ENCODE measurements at places on chromosomes 16 and 17. TPM values are rescaled to one million over a fixed set of nuclear protein-coding genes. Genes with fewer than 3 reads are reported as not detected.

The KCNG4 gene
- total RNA-seq = not detected

The GNAO1 gene
- 5.7 TPM for total RNA-seq

The MPHOSPH6 gene
- 6.1 TPM for total RNA-seq

The IRF8 gene
- total RNA-seq = 35.6 TPM

The KRTAP4-4 gene
- not detected for total RNA-seq

The RNU2-1 gene
- not detected for total RNA-seq

The AANAT gene
- not detected for total RNA-seq

DNA sequence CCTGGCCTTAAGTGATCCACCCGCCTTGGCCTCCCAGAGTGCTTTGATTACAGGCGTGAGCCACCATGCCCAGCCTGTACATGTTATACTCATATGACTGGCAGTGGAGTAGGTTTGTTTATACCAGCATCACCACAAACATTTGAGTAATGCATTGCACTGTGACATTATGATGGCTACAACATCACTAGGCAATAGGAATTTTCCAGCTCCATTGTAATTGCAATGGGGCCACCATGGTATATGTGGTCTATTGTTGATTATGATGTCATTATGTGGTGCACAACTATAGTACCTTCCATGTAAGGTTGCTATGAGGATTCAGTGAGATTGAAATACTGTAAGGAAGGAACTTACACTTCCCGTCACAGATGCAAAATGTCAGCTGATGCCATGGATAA lies 168.9 kb downstream of the COPRS start:
- no peaks in the 10 kb centered on the region for H3K27me3 ChIP-seq
- DNase-seq = no peak
- peaks cover 41% of the 10 kb centered on the region for H3K4me1 ChIP-seq
- H3K27ac ChIP-seq = no peak overlapping the region
- H3K36me3 ChIP-seq = no peaks in the 10 kb centered on the region

GRCh38 chr17:39598047-39598481 lies 9.7 kb downstream of the NEUROD2 start:
- H3K27me3 ChIP-seq = peaks cover 100% of the 10 kb centered on the region
- DNase-seq = peak; percentile 45
- no peaks in the 10 kb centered on the region for H3K36me3 ChIP-seq
- peaks cover 11% of the 10 kb centered on the region for H3K4me1 ChIP-seq
- no peak overlapping the region for H3K4me3 ChIP-seq

DNA sequence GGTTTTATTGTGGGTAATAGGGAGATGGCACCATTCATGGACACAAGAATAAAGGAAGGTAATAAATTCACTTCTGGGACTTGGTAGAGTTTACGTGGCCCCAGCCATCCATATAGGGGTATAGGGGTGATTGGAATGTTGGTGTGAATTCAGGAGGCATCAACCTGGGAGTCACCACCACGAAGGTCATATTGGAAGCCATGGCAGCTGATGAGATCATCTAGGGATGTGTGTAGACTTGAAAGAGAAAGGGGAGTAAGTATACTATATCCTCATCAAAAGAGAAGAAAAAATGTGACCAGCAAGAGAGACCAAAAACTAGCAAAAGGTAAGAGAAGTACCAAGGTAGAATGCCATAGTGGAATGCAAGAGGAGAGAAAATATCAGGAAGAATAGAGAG lies 26.6 kb upstream of the GINS3 start:
- no peak overlapping the region for H3K27ac ChIP-seq
- no peaks in the 10 kb centered on the region for H3K36me3 ChIP-seq
- no peak overlapping the region for H3K4me3 ChIP-seq
- H3K27me3 ChIP-seq = peaks cover 15% of the 10 kb centered on the region
- DNase-seq = no peak

DNA sequence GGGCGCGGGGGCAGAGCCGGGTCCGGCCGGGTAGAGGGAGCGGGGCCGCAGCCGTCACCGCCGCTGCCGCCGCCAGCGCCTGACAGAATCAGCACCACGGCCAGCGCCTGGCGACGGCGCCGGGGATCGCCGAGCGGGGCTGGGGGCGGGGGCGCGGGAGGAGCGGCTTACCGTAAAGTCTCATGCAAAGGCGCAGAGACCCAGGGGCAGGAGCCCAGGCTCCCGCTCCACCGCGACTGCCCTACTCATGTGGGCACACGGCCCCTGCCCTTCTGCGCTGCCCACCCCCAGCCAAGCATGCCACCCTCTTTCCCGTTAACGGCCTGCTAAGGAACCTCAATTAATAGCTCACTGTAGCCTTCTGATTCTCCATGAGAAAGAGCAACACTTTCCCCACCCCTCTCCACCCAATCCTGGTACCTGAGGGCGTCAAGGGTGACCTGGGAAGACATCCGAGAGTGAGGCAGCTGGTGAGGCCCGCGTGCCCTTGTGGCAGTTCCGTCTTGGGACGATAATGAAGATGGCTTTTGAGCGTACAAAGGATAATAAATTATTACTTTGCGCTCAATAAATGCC lies at the start of gene SEZ6:
Gene SEZ6, minus strand, starts transcription at position 98 of the 576 bp plus-strand sequence. CDS start 164 bp downstream, outside the sequence.
- no peaks in the 10 kb centered on the region for H3K36me3 ChIP-seq
- H3K27ac ChIP-seq = no peak within 1 kb of the TSS
- H3K4me3 ChIP-seq = peak within 1 kb of the TSS; percentile 27
- H3K4me1 ChIP-seq = peaks cover 11% of the 10 kb centered on the region

GRCh38 chr16:11395008-11395948 lies 50.0 kb downstream of the RMI2 start:
- no peaks in the 10 kb centered on the region for H3K27me3 ChIP-seq
- H3K4me1 ChIP-seq = peaks cover 5% of the 10 kb centered on the region
- H3K27ac ChIP-seq = no peak overlapping the region

- H3K27me3 ChIP-seq = peaks cover 74% of the 10 kb centered on the region
- no peak for DNase-seq
- no peaks in the 10 kb centered on the region for H3K36me3 ChIP-seq
- no peak overlapping the region for H3K27ac ChIP-seq
- no peaks in the 10 kb centered on the region for H3K4me1 ChIP-seq
Measured at GRCh38 chr17:36879027-36879426, 58.2 kb upstream of the LHX1 start.

- H3K4me1 ChIP-seq = no peaks in the 10 kb centered on the region
- H3K4me3 ChIP-seq = no peak overlapping the region
- no peaks in the 10 kb centered on the region for H3K27me3 ChIP-seq
Measured at GRCh38 chr17:66920435-66920834, 44.1 kb upstream of the CACNG4 start.

DNA sequence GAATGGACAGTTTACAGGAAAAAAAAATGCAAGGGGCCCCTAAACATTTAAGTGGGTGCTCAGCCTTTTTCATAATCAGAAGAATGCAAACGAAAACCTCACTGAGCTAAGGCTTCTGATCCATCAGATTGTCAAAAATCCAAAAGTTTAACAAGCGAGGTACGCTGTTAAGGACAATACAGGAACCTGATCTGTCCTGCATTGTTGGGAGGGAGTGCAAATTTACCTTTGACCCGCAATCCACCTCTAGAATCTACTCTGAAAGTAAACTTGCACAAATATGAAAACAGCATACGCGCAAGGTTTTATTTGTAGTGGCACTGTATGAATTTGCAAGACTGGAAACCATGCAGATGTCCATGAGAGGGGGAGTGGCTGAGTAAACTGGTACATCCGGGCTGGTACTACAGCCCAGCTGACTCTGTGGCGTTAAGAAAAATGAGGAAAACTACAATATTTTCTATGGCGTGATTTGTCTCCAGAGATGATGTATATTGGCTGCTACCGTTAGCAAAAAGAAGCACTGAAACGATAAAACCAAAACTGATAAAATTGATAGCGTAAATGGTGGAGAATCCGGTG lies 28.8 kb upstream of the ST6GALNAC1 start:
- H3K4me1 ChIP-seq = peaks cover 39% of the 10 kb centered on the region
- peak overlapping the region; percentile 91 for H3K27ac ChIP-seq
- peak overlapping the region; percentile 57 for H3K4me3 ChIP-seq

GRCh38 chr17:77667478-77667877 lies 291.0 kb upstream of the TNRC6C start:
- DNase-seq = no peak
- no peaks in the 10 kb centered on the region for H3K36me3 ChIP-seq
- peaks cover 4% of the 10 kb centered on the region for H3K27me3 ChIP-seq

GRCh38 chr16:50276801-50277555 lies 10.6 kb downstream of the ADCY7 start:
- no peak overlapping the region for H3K4me3 ChIP-seq
- H3K27ac ChIP-seq = no peak overlapping the region
- no peaks in the 10 kb centered on the region for H3K27me3 ChIP-seq
- DNase-seq = peak; percentile 2

DNA sequence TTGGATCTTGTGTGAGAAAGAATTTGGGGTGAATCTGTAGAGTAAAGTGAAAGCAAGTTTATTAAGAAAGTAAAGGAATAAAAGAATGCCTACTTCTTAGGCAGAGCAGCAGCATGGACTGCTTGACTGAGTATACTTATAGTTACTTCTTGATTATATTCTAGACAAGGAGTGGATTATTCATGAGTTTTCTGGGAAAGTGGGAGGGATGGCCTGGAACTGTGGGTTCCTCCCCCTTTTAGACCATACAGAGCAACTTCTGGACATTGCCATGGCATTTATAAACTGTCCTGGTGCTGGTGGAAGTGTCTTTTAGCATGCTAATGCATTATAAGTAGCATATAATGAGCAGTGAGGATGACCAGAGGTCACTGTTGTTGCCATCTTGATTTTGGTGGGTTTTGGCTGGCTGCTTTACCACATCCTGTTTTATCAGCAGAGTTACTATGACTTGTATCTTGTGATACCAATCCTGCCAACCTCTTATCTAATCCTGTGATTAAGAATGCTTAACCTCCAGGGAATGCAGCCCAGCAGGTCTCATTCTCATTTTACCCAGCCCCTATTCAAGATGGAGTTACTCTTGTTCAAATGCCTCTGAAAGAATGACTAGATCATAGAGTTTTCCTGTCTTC lies 58.7 kb downstream of the HSD17B2 start:
- DNase-seq = no peak
- H3K4me1 ChIP-seq = no peaks in the 10 kb centered on the region
- H3K27me3 ChIP-seq = no peaks in the 10 kb centered on the region
- no peak overlapping the region for H3K27ac ChIP-seq

DNA sequence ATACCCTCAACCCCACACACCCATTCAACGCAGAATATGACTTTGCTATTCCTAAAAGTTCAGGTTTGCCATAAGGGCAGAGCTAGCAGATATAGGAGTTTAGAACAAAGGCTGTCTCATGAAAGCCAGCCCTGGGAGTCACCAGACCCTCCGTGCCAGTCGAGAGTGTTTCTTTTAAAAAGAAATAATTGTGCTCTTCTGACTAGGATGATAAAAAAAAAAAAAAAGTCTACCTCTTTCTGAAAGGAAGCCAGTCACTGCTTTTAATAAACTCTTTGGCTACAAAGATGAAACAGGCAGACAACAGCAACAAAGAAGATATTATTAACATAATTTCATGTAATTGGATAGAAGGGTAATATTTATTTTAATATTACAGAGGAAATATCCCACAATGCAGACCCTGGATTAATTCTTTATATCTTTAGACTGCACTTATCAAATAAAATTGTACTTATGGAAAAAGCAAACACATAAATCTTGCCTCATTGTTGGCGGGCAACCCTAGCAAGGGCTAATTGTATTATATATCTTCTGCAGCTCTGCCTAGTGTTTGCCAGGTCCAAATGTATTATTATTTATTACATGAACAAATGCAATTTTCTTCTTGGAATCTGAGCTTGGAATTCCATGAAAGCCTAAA lies 277.5 kb upstream of the DYNLRB2 start:
- H3K4me1 ChIP-seq = no peaks in the 10 kb centered on the region
- no peak for DNase-seq
- no peaks in the 10 kb centered on the region for H3K36me3 ChIP-seq
- H3K4me3 ChIP-seq = no peak overlapping the region
- H3K27ac ChIP-seq = no peak overlapping the region

DNA sequence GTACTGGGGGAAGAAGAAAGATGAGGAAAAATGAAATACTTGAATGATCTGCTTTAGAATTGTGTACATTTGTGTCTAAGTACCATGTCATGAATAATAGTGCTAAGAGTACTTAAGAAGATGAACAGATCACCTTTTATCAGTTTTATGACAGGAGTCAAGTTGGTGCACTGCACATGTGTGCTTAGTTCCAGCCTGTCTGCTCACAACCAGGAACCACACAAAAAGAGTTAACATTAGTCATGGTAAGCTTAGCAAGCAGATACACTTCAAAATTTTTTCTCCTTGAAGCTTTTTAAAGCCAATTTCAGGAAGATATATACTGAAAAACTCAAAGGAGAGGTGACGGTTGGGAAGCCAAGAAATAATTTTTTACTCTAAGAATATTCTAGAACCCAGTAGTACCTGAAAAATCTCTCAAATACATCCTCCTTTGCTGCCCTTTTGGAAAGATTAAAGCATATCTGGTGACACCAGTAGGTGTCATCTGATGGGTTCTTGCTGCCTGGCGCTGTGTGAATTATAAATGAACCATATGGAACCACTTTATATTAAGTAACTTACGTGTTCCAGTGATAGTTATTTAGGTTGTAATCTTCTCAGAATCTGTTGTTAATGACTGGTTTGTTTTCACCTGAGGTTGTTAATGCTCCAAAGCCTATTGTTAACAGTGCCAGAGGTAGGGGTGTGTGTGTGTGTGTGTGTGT lies 93.4 kb downstream of the MSI2 start:
- no peaks in the 10 kb centered on the region for H3K27me3 ChIP-seq
- no peak overlapping the region for H3K4me3 ChIP-seq
- H3K27ac ChIP-seq = no peak overlapping the region
- peaks cover 13% of the 10 kb centered on the region for H3K36me3 ChIP-seq
- no peak for DNase-seq

DNA sequence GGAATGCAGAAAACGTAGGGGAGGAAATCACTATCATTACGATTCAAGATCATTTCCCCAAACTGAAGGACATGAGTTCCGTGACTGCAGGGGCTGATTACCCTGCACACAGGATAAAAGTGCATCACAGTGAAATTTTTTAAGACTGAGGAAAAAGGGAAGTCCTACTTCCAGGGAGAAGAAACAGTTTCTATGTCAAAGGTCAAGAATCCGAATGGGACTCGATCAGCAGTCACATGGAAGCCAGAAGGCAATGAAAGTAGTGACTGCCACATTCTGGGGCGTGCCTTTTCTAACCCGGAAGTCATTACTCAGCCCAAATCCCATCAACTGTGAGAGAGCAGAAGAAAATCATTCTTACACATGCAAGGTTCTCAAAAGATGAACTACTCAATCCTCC lies 12.1 kb downstream of the ZZEF1 start:
- no peak for DNase-seq
- no peak overlapping the region for H3K27ac ChIP-seq
- H3K4me3 ChIP-seq = no peak overlapping the region
- no peaks in the 10 kb centered on the region for H3K36me3 ChIP-seq
- H3K27me3 ChIP-seq = no peaks in the 10 kb centered on the region
- H3K4me1 ChIP-seq = no peaks in the 10 kb centered on the region

DNA sequence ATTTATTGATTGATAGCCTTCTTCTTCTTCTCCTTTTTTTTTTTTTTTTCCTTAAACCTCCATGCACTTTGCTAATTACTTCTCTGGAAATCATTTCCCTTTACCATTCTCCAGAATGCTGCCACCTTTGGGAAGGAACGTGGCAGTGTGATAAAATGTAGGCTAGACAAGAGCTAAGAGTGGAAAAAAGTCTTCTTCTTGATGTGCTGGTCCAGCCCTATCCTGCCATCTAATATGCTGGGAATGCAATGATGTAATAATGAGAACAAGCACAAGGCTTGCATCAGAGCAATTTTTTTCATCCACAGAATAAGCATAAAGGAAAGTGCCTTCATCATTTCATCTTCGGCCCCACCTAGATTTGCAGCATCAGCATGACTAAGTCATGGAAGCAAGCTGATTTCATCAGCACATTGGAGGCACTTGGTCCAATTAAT lies 128.7 kb upstream of the ZFHX3 start:
- H3K27ac ChIP-seq = no peak overlapping the region
- DNase-seq = peak; percentile 45
- H3K4me1 ChIP-seq = peaks cover 30% of the 10 kb centered on the region
- H3K36me3 ChIP-seq = no peaks in the 10 kb centered on the region

- no peak overlapping the region for H3K4me3 ChIP-seq
- H3K27ac ChIP-seq = no peak overlapping the region
- H3K27me3 ChIP-seq = no peaks in the 10 kb centered on the region
- DNase-seq = no peak
- H3K36me3 ChIP-seq = no peaks in the 10 kb centered on the region
Measured at GRCh38 chr17:76420356-76421043, 32.5 kb downstream of the UBE2O start.
